HEK293T (cell line): ENCODE measurements at places on chromosomes 6 and 20.

- DNase-seq, result no peak
These were observed 694.9 kb downstream of the PRKN start for GRCh38 chr6:162032620-162033019.

DNA sequence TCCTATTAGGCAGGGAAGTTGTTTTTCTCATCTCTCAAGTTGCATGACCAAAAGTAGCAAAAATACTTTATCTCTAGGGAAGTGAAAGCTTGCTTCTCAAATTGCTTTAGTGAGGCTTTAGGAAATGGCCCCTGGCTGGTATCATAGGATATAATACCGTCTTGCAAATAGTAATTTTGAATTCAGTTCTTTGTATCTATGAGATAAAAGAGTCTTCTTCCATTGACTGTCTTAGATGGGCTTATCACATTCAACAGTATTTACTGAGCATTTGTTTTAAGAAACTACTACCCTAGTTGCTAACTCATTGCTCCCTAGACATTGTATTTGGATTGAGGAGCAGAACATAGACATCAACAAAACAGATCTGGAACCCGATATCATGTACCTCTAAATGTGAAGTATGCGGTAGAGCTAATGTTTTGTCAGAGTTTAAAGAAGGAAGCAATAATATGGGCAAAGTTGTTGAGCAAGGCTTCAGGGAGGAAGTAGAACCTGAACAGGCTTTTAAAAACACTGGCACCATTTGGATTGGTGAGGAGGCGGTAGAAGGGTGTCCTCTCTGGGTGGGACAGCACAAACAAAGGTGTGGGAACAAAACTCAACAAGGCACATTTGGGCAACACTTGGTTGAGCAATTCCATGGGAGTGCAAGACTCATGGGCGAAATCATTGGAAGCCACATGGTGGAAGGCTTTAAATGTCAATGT lies 101.5 kb downstream of the SGK1 start:
- no peak for DNase-seq

DNA sequence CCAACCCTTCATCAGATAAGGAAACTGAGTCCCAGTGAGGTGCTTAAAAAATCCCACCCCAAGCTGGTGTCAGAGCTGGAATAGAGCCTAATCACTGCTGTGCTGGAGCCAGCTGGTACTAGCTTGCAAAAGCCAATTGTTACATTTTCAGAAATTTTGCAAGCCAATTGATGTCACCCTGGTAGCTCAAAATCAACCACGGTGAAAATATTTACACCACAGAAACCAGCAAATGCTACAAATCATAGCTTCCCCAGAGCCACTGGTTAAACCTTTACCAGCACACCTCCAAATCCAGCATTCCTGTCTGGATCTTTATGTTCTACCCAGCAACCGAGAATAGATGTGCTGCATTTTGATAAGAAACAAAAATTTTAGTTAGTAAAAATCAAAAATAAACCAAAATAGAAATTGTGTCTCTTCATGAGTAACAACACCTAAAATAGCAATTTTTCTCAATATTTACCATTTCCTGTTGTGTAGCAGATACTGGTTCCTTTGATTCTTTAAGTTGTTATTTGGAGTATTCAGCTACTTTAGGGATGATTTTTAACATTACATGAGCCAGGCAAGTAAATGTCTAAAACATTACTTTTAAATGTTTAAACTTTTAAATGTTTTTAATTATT lies 7.2 kb upstream of the LCA5 start:
- no peak for DNase-seq

DNA sequence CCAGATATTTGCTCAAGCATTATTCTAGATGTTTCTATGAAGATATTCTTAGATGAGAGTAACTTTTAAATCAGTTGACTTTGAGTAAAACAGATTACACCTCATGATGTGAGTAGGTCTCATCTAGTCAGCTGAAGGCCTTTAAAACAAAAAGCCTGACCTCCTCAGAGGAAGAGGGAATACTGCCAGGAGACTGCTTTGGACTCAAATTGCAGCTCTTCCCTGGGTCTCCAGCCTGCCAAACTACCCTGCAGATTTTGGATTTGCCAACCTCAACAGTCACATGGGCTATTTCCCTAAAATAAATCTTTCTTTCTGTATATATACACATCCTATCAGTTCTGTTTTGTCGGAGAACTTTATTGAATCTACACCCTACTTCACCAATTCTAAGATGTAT lies 182.5 kb upstream of the TENT5A start:
- no peak for DNase-seq

DNA sequence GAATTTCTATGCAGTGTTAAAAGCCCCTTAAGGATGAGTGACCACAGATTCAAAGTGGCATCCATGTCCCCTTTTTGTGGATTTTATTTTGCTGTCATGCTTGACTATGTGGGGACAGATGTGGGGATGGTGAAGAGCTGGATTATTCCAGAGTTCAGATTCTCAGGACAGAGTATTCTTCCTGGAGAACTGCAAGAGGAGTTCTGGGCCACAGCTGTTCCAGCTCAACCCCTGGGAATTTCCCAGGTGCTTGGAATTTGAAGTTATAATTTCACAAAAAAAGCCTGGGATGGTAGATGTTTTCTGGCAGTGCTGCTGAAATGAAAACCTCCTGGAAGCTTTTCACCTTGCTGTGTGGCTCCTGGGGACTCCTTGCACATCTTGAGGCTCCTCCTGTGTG lies 671.8 kb upstream of the MARCKS start:
- DNase-seq, result no peak

DNA sequence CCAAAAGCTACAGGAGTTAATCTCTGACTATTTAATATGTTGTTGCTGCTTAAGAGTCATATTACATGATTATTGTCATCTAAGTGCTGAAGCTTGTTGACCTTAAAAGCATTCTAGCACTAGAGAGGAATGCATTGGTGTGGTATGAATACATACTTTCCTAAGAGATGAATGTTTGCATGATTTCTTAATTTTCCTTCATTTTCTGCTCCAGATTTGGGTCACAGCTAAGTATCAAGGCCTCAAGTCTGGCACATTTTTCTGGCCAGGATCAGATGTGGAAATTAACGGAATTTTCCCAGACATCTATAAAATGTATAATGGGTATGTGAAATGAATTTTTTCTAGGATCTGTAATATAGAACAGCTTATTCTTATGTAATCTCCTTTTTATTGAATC lies 53.6 kb downstream of the ENPP1 start:
- DNase-seq, result no peak

GRCh38 chr6:80566361-80566760 lies 459.9 kb downstream of the BCKDHB start:
- DNase-seq, result no peak

DNA sequence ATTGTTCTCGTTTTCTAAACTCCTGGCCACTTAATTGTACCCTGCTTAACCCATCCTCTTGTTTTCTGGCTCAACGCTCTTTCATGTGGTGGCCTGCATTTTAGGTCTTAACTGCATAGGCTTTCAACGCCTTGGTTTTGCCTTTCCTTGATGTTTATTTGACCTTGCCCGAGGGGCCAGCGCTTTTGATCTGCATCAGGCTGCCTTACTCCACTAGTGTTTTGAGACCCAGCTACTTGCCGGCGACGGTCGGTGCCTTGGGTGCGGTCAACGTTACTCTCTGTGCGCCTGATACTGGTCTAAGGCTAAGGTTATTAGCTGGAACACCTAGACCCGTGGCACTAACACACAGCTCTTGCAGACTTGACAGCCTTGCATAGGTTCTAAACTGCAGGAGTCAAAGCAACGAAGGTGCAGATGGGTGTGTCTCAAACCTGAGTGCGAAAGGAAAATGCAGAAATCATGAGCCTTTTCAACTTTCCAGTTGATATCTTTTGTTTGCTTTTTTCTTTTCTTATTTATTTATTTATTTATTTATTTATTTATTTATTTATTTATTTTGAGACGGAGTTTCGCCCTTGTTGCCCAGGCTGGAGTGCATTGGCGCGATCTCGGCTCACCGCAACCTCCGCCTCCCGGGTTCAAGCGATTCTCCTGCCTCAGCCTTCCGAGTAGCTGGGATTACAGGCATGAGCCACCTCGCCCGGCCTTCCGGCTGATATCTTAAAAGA lies 138.8 kb downstream of the HFE start:
- DNase-seq, result no peak

DNA sequence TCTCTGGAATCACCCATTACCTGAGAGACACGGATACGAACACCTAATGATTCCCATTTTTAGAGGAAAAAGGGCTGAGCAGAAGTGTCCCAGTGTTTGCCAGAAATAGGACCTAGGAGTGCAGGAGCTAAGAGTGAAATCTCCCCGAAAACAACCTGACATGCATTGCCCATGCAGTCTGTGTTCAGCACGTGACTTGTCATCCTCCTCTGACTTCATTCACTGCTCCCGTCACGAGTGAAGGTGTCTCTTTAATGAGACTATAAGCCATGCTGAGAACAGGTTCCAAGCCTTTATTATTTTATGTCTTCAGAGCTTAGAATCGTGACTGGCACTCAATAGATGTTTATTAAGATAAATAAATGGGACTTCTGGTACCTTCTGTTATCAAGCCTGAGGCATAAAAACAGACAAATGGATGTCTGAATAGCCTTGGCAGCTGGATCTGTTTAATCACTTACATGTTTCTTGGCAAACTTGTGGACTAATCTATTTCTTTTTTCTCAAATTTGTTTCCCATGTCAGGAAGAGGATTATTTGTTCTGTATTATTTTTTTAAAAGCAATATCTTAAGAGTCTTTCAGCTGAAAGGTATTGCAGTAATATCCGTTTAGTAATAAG lies 3.7 kb upstream of the MLIP start:
- no peak for DNase-seq

- DNase-seq, result no peak
These were observed 197.7 kb downstream of the SMOC2 start for GRCh38 chr6:168638468-168639271.

- no peak for DNase-seq
These were observed 21.9 kb upstream of the SLC17A4 start for GRCh38 chr6:25732468-25733198.

DNA sequence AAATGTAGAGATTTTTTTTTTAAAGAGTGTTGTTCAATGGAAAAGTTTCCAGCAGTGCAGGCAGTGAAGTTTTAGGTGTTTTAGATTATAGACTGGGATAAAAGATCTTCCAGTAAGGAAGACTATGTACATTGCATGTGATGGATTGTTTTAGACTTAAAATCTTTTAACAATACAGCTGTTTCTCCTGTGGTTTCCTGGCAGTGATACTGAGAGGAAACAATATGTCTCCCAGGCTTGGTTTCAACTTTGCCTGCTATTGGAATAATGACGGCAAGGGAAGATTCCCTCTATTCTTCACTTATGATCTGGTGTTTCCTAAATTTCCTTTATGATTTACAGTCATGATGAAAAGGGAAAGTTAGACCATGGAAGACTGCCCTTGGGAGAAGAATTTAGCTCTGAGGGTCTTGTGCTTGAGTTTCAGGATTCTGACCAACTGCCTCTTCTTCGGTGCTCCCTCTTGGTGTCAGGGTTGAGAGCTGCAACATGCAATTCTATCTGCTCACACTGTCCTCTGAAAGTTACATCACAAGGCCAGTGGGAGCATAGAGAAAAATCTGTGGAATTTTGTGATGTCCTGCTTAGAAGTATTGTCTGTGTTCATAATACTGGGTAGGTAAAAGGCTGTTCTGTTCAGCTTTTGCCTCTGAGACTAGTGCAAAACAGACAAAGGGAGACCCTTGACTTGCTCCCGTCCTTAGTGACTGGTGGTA lies 262.8 kb upstream of the MAN1A1 start:
- DNase-seq, result no peak

DNA sequence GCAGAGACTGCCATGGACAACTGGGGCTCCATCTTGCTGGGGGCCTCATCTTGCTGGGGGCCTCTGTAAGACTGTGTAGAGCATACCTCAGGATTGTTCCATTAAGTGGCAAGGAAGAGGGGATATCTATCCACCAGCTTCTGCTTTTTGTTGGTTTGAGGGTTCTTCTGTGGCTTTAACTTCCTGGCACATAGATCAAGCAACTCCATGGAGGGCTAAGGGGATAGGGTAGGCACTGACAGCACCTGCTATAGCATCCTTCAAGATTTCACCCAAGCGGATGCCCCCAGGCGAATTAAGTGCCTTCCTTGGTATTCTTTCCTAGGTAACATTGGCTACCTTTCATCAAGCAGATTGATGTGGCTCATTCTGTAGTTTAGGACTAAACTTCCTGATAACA lies 3.8 kb upstream of the LRRN4 start:
- no peak for DNase-seq
